ENCODE measurements at places on chromosomes 5 and 9.

DNA sequence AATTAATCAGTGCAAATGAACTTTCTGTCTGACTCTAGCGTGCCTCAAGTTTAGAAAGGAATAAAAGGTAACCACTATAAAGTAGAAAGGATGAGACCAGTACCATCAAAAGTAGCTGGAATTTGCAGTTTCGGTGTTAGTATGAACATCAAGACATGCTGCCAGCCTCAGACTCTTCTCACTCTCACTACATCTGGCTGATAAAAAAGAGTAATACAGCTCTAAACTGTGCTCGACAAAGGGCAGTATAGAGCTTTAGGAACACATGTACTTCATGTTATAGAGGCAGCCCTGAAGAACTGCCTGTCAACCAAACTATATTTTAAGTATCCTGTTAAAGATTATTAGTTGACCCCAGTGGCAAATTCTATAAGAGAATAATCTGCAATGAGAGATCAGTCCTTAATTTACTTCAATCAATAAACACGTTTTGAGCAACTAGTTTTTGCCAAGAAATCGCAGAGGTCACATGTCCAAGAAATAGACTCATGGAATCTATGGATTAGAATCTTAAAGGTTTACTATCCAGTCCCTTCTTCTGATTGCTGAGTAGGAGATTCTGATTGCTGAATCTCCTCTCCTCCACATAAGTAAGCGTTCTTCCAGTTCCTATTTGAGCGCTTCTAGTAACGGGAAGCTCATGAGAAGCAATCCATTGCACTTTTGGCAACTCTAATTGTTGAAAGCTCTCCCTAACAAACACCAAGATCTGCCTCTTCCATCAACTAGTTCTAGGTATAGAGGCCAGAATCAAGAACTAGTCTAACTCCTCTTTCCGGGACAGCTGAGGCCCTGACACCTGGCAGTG, 941 bp downstream of the XPA start:
- no peak for DNase-seq

- no peak for DNase-seq
These were observed 1.8 kb downstream of the UBAP2 start for GRCh38 chr9:34046784-34047379.

- DNase-seq: no peak
These were observed 3.8 kb downstream of the ZFYVE16 start for GRCh38 chr5:80411589-80412219.

- no peak for DNase-seq
These were observed 410.2 kb downstream of the PSAT1 start for GRCh38 chr9:78707080-78707479.

- no peak for DNase-seq
These were observed 3.7 kb downstream of the TXN start for GRCh38 chr9:110252509-110253139.

GRCh38 chr9:78811622-78812276, 514.8 kb downstream of the PSAT1 start:
- DNase-seq: no peak

GRCh38 chr5:77223653-77224052, 13.2 kb downstream of the PDE8B start:
- no peak for DNase-seq

DNA sequence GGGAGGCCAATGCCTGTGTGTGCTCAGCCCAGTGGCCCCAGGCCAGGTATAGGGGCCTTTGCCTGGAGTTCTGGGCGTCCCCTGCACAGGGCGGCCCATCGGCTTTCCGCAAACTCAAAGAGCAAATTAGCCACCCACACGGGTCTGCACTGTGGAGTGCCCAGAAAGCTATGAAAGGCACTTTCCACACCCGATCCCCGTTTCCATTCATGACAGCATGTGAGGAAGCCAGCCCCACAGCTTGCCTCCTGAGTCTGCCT, 5.2 kb downstream of the DBH start:
- DNase-seq: no peak

- no peak for DNase-seq
These were observed 3.8 kb downstream of the P4HA2 start for GRCh38 chr5:132223861-132224260.

- DNase-seq: no peak
These were observed 26.4 kb downstream of the TMEM167A start for GRCh38 chr5:83050723-83051340.

DNA sequence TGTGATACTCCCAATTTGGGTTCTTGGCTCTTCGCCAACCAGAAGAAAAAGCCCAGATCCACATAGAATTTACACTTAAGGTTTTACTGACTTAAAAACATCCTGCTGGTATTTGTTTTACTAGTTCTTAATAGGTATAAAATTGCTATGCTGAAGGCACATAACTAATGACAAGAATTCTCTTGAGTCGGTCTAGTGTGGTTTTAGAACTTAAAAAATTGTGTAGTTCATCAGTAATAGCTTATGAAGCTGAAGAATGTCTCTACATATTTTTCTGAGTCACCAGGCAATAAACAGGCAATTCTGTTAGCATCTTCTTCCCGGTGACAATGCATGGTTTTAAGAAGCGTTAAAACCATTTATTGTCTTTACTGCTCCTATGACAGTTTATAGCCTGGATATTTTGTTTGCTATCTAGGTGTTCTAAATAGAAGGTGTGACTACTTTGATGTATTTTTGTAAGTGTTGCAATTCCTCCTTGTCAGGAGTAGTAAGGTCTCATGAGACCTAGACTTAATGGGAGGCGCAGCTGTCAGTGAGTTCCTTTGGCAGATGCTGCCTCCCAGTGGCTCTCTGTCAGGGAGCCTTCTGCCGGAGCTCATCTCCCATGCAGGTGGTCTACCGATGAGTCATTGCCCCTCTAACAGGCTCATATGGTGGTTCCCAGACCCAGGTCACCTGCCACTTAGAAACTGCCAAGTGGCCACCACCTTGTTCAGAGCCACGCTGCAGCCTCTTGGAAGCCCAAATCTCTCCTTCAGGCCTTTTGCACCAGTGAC, 173.8 kb downstream of the MAST4 start:
- DNase-seq: no peak

DNA sequence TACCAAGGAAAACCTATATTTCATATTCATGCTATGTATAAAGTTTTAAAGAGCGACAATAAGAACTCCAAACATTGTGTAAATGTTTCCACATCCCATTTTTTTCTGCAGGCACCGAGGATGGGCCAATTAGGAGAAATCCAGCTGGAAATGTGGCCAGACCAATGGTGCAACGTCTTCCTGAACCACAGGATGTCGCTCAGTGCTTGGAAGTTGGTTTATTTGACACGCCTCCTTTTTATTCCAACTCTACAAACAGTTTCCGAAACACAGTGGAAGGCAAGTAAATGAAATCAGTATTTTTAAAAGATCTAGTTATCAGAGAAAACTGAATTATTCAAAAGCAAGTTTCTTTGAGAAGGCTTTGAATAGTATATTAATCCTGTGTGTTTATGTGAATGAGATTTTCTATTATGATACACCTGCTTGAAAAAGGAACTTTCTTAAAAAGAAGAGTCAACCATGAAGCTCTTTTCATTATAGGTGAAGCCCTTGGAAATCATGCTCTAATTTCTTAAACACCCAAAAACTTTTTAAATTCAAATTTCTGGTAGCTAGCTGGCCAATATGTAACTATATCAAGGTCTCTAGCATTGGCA, 9.1 kb downstream of the TYRP1 start:
- no peak for DNase-seq

DNA sequence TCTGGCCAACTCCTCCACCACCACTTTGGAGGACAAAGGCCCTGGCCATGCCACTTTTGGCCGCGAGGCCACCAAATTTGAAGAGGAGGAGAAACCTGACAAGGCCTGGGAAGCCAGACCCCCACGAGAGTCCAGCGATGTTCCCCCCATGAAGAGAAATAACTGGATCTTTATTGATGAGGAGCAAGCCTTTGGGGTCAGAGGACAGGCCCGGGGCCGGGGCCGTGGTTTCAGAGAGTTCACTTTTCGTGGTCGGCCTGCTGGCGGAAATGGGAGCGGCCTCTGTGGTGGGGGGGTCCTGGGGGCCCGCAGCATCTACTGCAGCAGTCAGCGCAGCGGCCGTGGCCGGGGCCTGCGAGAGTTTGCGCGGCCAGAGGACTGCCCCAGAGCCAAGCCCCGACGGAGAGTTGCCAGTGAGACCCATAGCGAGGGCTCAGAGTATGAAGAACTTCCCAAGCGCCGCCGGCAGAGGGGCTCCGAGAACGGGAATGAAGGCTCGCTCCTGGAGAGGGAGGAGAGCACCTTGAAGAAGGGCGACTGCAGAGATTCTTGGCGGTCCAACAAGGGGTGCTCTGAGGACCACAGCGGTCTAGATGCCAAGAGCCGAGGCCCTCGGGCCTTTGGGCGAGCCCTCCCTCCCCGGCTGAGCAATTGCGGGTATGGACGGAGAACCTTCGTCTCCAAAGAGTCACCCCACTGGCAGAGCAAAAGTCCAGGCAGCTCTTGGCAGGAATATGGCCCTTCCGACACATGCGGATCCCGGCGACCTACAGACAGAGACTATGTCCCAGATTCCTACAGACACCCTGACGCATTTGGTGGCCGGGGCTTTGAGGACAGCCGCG, 27.4 kb upstream of the POMT1 start:
- no peak for DNase-seq

Measured in memory B cell (primary cell).